ENCODE measurements at places on chromosomes 7 and 10.

- no peak for DNase-seq
Observed at GRCh38 chr7:47465191-47465590, 116.7 kb downstream of the TNS3 start.

DNA sequence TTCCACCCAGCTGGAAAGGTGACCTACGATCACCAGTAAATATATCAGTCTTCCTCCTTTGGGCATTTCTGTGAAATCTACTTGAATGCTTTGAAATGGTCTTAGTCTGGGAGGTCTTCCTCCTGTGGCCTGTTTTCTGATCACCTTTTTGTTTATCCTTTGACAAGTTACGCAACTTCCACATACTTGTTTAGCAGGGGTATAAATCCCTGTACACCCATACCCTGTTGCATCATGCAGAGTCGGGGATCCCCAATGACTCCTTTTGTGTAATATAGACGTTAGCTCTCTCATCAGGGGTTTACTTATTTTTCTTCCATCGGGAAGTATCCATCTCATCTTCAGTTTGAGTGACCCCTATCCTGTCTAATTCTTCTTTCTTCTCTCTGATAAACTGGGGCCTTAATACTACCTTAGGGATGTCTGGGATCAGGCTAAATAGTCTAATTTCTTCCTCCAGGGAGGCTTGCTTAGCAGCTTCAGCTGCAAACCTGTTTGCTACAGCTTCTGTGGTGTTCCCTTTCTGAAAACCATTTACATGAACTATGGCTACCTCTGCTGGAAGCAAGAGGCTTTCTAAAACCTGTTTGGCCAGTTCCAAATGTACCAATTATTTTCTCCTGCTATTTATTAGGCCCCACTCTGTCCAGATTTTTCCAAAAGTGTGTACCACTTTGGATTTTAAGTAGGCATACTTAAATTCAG lies 25.8 kb downstream of the MAPK8 start:
- no peak for DNase-seq

DNA sequence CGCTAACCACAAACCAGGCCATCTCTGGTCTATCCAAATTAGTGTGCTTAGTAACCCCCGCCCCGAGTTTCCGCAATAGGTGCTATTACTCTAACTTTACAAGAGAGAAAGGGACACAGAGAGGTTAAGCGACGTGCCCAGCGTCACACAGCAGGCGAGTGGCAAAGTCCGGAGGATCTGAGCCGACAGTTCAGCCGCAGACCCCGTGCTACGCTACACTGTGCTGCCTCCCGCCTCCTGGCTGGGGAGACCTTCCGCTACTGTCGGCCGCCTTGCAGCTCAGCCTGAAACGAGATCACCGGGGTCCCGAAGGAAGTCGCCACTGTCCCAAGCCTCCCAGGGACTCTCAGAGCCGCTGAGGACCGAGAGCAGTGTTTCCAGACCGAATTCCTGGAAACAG lies 799 bp downstream of the INTS1 start:
- no peak for DNase-seq

- DNase-seq, result no peak
Observed at GRCh38 chr7:116584721-116585120, 59.9 kb downstream of the CAV1 start.

- peak; percentile 59 for DNase-seq
Observed at GRCh38 chr10:29734962-29735627, 100.3 kb upstream of the SVIL start.

DNA sequence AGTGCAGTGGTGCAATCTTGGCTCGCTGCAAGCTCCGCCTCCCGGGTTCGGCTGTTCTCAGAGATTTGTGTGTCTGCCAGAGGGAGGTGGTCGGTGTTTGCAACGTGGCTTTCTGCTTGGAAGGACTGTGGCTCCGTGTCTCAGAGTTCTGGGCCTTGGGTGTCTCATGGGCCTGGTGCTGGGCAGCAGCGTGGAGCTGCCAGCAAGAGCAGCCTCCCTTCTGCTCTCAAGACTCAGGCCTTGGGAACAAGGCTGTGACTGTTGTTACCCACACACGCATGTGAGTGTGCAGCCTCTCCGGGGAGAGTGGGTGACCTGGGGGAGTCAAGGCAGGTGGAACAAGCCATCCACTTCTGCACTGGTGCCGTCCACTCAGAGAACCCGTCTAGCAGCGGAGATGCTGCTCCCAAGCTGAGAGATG lies 52.0 kb downstream of the VIPR2 start:
- DNase-seq, result no peak

DNA sequence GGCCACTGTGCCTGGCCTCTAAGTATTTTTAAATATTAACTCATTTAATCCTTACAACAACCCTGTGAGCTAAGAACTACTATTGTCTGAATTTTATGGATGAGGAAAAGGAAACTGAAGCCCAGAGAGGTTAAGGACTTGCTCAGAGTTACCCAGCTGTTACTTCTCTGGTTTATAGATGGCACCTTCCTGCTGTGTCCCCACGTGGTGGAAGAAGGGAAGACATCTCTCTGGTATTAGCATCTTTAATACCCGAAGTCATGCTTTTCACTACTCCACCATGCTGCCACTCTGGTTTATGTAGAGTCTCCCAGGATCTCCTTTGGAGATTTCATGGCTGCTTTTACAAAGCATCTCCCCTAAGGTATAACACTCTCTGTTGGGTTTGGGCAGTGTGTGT lies 105.5 kb upstream of the MKLN1 start:
- no peak for DNase-seq

Measured in right lung (tissue), 10 donors.